Choroid plexus epithelial cell (primary cell): ENCODE measurements at places on chromosomes 5 and 9.
A peak's percentile ranks its signal among the peaks of the same experiment; 100 is the strongest.

GRCh38 chr9:82558855-82559630, 503.9 kb downstream of the RASEF start:
- peak; percentile 11 for DNase-seq

DNA sequence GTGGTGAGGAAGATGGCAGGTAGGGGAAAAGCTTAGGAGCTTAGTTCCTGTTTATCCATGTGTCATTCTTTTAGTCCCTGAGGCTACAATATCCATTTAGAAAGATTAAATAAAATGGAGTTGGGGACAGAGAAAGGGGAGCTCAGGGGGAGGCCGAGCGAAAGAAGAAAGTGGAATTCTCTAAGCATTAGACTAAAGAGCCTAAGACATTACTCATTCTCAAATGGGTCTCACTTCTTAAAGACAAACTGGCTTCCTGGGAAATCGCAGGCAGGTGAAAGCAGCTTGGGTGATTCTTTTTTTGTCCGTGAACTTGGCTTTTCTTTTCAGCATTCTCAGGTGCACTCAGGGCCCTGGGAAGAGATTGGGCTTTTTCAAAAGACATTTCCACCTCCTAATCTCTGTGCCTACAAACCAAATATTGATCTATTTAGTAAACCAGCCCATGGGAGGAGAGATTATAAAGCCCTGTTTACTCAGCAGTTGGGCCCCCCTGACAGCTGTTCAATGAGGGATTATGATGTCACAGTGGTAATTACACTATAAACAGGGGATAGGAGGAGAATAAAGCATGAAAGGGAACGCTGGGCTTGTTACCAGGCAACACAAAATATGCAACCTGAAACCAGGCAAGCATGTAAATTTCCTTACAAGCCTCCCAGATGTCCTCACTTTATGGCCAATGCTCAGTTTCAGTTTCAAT, 584.0 kb downstream of the ACTL7B start:
- peak; percentile 87 for DNase-seq

- peak; percentile 73 for DNase-seq
These were observed 40.2 kb downstream of the RXRA start for GRCh38 chr9:134366223-134367031.

DNA sequence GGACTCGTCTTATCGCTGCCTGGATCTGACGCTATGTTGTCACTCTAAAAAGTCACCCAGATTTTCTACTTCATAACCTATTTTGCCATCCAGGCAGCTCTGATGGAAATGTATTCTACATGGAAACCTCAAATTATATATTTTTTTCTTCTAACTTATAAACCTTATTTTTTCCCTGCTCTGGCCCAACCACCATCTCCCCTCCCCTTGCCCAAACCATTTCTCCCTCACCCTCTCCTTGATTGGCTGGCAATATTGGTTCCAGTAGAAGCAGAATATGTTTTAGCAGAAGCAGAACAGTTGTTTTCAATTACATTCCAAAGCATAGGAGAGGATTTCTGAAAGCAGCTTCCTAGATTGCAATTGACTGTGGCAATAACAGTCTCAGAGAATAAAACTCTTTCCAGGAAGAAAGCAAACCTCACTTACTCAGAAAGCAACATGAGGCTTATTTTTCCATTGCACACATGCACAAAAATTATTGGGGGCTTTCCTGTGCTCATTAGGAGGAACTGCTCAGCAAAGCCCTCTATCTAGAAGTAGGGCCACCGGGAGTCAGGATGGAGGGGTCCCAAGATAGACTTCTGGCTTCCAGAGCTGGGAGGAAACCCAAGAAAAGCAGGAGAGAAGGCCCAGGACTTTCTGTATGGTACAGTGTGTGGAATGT, 191.8 kb downstream of the ESM1 start:
- peak; percentile 30 for DNase-seq
